Activated CD8-positive, alpha-beta memory T cell treated with anti-CD3 and anti-CD28 coated beads for 1 hour (primary cell): ENCODE measurements at places on chromosomes 7 and 10.

DNA sequence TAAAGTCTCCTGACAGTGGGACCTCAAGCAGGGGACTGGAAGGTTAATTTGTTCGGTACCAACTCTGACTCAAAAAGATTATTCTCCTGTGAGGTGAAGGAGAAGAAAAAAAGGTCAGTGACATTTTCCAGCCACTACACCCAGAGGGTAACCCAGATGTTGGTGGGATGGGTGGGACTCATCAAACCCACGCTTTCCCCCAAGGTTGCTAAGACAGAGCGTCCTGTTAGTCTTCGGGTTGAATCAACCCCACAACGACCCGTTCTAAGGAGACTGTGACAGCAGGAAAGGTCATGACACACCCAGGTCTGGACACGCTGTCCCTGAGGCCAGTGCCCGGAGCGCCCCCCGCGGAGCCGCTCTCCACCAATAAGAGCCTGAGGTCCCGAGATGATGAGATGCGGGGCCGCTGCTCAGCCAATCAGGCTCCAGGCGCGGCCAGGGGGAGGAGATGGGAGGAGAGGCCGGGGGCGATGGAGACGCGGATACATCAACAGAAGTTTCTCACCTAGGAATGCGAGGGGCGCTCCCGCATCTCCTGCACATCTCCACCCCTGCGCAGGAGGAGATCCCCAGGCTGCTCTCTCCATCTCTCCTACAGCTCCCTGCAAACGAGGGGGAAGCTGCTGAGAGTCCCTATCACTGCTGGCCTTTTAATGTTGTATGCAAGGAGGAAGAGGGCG is at the start of gene WNT16:
WNT16 (plus strand) TSS at position 493 of the 683 bp plus-strand sequence. CDS start 293 bp downstream, outside the sequence.
- no peak for DNase-seq

DNA sequence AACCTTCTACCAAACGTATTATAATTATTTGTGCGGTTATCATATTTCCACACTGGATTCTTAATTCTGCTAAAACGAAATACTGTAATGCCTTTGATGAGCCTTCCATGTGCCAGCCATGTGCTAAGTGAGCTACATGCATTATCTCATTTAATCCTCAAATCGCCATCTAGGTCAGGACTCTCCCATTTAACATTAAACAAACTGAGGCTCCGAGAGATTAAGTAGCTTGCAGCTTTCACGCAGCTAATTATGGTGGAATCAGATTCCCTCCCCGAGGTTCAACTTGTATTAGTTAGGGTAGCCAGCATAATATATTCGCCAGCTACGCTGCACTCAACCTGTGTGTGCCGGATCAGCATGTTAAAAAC is 798 bp upstream of the TSPAN33 start:
- DNase-seq: no peak

DNA sequence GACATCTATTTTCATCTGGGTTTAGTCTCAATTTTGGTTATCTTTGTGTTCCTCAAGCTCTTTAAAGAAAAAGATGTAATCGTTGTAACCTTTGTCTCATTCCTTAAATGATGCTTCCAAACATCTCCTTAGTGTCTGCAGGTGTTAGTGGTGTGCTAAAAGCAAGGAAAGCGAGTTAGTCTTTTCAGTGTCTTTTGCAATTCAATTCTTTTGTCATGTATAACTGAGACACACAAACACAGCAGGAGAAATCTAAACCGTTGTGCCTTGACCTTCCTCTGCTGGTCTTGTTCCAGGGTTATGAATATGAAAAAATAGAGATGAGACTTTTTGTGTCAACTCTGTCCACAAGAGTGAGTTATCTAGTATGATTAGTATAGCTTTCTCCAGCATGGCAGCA is 40.7 kb downstream of the PIK3CG start:
- no peak for DNase-seq

DNA sequence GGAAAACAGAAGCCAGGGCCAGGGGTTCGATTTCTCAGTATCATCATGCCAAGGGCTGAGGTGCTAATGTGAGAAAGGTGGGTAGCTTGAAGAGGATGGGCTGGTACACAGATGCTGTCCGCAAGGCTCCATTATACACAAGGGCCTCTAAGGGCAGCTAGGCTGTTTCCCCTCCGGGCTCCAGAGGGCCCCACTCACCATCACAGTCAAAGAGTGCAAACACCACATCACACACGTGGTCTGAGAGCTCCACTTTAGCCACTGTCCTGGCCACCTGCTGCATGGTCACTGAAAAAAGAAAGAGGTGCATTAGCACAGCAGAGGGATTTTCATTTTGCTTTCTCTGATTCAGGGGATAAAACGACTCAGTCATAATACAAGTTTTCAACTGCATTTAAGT is 20.9 kb upstream of the DNAJB12 start:
- DNase-seq: no peak

DNA sequence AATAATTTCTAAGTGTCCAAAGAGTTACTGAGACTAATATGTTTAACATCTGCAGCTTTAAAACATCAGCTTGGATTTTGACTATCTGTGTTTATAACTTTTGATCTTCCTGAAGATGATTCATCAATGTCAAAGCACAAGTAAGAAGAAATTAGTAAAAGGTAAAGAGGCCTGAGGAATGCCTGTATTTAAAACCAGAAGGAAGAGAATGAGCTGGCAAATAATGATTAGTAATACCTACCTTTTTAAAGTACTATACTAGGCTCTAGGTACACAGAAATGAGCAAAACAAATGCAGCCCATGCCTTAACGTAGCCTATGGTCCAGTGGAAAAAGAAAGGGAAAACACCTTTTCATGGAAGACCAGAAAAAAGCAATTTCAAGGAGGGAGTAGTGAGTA is 158.0 kb downstream of the KCND2 start:
- DNase-seq: no peak

DNA sequence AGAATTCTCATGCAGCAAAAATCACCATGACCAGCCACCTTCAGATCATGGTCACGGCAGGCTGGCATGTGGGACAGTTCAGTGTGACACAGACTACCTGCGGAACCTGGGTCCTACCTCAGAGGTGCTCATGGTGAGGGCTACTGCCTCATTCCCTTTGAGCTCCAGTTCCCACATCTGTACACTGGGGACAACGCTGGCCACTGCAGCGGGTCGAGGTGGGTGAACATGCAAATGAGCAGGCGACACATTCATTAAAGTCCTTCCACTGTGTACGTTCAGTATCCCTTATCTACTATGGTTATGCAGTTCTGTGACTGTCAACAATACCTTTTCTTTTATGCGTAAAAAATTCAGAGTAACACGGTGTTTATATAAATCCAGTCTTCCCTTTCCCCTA is 218.7 kb upstream of the AOAH start:
- DNase-seq: no peak

DNA sequence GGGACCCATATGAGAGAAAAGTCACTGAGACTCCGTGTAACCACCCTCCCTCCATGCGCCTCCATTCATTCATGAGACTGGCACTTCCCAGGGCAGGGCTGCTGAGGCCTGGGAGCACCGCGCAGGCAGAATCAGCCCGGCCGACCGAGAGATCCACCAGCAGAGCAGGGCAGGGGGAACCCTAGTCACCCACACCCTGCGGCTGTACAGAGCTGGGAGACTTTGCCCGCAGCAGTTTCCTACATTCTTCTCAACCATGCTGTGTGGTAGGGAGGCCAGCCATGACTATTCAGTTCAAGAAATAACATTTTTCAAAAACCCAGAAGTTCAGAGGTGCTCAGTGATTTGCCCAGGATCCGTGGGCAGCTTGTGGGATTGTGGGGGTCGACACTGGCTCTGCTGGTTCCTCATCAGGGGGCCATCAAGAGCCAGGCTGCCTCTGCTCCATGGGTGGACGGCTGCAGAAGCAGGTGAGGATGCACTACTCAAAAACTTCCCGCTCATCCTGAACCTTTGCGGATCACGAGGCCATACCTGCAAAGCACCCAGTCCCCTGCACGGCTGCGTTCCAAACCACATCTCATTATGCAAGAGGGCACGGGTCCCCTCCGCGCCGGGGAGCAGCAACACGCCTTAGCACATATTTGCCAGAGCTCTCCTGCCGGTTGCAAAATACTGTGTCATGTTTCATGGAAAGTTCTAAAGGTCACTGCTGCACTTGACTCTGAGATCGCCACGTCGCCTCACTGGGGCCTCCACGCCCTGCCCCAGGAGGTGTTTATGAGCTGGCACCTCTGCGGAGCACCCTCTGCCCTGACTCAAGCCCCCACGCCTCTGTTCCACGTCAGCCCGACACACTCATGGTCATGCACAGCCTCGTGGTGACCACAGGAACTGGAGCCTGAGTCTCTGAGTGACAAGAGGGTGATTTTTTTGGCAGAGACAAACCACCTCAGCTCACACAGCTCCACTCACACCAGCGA is 132.0 kb downstream of the PRKAG2 start:
- no peak for DNase-seq

DNA sequence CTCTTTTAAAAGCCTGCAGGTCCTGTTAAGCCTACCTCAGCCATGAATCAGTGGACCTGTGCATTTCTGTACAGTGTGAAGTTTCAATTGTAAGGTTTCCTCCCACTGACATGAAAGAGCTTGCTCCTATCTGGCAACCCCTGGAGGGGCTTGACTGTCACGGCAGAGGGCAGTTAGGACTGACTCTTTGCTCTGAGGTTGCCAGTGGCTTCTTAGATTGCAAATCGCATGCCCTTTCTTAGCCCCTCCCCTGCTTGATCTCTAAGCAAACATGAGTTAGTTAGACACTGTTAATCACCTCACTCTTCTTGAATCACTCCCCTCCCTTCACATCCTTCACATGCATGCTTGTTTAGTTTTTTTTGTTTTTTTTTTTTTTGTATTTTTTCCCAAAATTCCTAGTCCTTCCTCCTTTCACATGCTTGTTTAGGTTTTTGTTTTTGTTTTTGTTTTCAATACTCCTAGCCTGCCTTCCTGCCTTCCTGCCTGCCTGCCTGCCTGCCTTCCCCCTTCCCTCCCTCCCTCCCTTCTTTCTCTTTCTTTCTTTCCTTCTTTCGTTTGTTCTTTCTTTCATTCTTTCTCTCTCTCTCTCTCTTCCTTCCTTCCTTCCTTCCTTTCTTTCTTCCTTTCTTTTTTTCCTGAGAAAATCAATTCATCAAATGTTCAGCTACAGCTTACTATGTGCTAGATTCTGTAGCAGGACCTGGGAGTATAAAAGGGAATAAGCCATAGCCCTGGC is 6.0 kb upstream of the HIPK2 start:
- no peak for DNase-seq

DNA sequence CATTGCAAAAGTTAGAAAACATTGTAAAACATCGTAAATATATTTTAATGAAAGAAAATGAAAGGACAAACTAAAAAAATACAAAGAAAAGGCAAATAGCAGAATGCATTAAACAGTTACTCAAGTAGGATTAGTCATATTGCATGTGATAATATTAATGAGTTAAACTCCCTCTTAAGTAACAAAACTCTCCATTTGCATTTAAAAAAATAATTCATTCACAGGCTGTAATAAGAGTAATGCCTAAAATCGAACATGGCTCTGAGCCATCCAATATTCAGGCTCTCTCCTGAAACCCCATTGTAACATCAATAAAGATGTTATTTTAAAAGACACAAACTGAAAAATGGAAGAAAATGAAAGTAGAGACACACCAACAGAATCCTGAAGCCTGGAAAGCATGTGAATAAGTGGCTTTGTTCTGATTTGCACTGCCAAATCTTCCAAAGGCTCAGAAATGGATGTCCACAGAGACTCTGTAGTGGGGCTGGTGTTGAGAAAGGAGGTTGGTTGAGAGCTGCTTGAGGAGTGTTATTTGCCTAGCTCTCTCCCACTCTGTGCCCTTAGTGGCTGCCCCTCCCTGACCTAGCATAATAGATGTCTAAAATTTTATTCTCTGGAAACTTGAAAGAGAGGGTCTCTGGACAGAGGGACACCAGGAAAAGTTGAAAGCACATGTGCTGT is 268.3 kb upstream of the MEOX2 start:
- DNase-seq: no peak

- no peak for DNase-seq
Measured at GRCh38 chr10:131882151-131882550, 18.7 kb upstream of the PPP2R2D start.

GRCh38 chr10:26000971-26001370 is 66.9 kb downstream of the MYO3A start:
- DNase-seq: no peak

DNA sequence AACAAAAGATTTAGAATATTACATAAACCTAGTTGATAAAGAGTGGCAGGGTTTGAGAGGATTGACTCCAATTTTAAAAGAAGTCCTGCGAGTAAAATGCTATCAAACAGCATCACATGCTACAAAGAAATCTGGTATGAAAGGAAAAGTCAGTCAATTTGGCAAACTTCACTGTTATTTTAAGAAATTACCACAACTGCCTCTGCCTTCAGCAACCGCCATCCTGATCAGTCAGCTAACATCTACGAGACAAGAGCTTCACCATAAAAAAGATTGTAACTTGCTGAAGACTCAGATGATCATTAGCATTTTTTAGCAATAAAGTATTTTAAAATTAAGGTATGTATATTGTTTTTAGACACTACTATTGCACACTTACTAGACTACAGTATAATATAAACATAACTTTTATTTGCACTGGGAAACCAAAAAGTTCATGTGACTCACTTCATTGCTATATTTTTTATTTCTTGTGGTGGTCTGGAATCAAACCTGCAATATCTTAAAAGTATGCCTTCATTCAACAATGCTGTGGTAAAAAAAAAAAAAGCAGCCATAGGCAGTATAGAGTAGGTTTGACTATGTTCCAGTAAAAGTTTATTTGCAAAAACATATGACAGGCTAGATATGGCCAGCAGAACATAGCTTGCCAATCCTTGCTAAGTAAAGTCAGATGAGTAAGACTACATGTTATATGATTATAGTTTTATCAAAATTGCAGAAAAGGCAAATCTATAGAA is 74.4 kb downstream of the GLCCI1 start:
- no peak for DNase-seq

GRCh38 chr7:137771679-137772078 is 75.1 kb downstream of the DGKI start:
- DNase-seq: no peak

DNA sequence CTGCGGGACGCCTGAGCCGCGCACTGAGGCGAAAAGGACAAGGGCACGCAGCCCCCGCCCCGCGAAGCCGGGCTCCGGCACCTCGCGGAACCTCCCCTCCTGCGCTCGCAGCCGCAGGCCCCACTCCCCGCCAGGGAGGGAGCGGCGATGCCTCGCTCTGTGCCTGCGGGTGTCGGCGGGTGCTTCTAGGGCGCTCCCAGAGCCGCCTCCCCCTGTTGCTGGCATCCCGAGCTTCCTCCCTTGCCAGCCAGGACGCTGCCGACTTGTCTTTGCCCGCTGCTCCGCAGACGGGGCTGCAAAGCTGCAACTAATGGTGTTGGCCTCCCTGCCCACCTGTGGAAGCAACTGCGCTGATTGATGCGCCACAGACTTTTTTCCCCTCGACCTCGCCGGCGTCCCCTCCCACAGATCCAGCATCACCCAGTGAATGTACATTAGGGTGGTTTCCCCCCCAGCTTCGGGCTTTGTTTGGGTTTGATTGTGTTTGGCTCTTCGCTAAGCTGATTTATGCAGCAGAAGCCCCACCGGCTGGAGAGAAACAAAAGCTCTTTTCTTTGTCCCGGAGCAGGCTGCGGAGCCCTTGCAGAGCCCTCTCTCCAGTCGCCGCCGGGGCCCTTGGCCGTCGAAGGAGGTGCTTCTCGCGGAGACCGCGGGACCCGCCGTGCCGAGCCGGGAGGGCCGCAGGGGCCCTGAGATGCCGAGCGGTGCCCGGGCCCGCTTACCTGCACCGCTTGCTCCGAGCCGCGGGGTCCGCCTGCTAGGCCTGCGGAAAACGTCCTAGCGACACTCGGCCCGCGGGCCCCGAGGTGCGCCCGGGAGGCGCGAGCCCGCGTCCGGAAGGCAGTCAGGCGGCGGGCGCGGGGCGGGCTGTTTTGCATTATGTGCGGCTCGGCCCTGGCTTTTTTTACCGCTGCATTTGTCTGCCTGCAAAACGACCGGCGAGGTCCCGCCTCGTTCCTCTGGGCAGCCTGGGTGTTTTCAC is 519 bp downstream of the ITGB8 start:
- DNase-seq: no peak

- no peak for DNase-seq
Measured at GRCh38 chr10:97640868-97641811, 669 bp downstream of the PI4K2A start.
